ENCODE measurements at places on chromosomes 4 and X.
A peak's percentile ranks its signal among the peaks of the same experiment; 100 is the strongest.

GRCh38 chr4:137253949-137254348 is 278.3 kb downstream of the PCDH18 start:
- no peak for DNase-seq

DNA sequence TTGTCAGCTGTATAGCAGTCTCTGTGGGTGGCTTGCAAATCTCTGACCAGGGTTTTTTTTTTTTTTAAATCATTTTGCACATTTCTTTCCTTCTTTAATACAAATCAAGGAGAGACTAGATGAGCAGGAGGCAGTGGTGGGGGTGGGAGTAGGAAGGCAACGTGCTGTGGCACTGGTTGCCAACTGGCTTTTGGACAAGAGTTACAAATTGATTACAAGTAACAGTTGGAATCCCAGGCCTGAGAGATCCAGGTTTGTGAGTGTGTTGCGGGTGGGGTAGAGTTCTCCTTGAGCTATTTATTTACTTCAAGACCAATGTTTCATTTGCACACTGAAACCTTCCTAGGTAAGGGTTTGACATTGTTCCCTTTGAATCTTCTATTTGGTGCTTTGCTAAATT is 325.3 kb downstream of the AFF2 start:
- DNase-seq = no peak

DNA sequence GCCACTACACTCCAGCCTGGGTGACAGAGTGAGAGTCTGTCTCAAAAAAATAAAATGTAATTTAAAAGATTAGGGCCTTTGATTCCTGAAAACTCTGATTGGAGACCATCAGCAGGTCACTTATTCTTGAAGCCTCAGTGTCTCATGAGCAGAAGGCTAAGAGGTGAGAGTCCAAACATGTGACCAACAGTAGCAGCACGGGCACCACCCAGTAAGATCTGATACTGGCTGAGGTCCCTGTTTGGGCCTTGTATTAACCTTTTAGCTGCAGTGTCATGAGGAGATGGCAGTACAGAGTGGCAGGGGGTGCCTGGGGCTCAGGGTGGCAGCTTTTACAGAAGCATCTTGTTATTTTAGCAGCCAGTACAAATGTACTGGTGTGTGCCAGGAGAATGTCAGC is 89.3 kb downstream of the FHDC1 start:
- no peak for DNase-seq

DNA sequence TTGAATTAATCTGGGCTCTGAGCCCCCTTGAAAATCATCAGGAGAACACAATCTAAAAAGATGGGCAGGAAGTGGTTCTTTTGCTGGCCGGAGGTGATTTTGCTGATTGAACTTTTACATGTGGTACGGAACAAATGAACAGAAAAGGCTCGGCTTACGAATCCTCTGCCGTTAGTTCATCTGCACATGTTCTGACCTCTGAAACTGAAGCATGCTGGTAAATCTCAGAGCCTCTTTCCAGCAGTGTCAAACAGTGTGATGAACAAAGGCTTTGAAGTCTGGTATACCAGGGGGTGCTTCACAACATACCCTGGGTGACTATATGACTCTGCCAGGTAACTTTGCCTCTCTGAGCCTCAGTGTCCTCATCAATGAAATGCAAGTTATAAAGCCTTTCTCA is 194.2 kb upstream of the C1QTNF7 start:
- DNase-seq = no peak

DNA sequence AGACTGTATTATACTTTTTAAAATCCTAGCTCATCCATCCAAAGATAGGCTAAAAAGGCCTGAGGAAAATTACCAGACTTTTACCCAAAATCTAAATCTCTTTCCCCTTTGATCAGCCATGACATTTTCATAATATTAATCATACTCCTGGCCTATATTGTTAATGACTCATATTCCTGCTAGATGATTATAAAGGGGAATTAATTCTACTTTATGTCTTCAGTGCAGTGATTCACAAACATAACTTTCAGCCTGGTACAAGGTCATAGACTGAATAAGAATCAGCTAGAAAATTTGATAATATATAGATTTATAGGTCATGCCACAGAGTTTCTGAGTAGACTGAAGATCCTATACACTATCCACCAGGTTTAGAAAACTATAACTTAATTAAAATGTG is 1905.4 kb downstream of the C4orf33 start:
- no peak for DNase-seq

DNA sequence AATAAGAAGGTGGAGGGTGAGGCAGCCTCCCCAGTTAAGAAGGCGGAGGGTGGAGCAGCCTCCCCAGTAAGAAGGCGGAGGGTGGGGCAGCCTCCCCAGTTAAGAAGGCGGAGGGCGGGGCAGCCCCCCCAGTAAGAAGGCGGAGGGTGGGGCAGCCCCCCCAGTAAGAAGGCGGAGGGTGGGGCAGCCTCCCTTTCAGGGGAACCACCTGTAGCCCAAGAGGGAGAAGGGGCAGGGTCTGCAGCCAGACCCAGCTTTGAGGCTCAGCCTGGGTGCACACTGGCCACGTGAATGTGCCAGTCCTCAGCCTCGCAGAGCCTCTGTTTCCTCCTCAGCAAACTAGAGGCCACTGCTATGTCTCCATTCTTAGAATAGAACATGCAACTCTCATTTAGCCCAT is 52.6 kb downstream of the HMX1 start:
- no peak for DNase-seq

DNA sequence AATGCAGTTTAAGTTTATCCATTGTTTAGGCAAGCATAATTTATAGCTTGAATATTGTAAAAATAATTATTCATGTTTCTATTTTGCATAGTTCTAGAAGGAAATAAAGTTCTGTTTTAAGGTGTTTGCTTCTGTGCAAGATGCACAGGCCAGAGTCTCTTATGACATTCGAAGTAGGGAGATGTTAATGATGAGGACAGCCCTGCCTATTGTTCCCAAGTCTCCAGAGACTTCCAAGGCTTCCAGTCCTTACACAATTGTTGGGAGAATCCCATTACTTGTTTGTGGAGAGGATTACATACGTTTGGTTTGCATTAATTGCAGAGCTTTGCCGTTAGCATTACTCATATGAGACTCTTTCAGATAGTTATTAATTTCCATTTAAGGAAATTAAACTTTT is 96.2 kb upstream of the ANK2 start:
- DNase-seq = no peak

DNA sequence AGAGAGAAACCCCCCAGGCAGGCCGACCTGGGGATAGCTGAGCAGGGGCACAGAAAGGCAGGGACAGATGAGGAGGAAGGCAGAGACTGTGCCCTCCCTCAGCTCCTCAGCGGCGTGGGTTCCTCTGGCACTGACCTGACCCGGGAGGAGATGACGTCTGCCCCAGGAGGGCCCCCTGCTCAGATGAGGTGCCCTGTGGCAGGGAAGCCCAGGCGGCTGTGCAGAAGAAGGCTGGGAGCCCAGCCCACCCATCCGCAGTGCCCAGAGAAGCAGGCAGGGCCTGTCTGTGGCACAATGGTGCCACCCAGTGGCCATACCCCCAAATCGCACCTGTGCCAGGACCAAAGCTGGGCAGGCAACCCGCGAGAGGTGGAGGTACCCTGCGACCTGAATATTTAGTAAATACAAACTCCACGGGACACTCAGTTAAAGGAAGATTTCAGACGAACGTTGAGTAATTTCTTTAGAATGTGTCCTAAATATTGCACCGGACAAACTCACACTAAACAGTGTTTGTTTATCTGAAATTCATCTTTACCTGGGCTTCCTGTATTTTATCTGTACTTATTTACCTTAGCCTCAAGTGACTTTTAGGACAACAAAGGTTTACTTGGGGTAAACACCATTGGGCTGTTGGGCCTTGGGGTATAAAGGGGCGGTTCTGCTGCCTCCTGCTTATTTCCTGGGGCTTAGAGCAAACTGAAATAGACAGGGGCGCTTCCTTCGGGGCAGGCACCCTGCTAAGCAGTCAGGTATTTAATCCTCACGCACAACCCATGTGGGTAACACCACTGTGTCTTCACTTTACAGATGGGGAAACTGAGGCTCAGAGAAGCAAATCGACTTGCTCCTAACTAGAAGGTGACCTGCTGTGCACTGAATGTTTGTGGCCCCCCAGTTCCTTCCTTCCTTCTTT is 46.5 kb upstream of the HMX1 start:
- DNase-seq = peak; percentile 9

DNA sequence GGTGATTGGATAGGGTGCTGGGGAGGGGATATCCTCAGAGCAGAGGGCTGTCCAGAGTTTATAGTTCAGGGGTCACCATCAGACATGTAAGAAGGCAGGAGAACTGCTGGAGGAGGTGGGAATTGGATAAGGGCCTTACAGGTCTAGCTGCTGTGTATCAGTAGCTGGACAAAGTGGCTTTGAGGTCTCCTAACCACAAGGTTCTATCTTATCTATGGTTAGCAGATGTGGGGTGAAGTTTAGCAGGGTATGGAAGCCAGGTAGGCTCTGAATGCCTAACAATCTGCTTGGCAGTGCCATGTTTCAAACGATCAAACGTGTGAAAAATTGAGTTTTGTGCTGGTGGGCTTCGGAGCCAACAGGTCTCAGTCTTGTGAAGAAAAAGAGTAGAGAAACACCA is 32.1 kb upstream of the MAGEA8 start:
- no peak for DNase-seq

GRCh38 chr4:36072529-36072928 is 171.8 kb downstream of the ARAP2 start:
- no peak for DNase-seq

DNA sequence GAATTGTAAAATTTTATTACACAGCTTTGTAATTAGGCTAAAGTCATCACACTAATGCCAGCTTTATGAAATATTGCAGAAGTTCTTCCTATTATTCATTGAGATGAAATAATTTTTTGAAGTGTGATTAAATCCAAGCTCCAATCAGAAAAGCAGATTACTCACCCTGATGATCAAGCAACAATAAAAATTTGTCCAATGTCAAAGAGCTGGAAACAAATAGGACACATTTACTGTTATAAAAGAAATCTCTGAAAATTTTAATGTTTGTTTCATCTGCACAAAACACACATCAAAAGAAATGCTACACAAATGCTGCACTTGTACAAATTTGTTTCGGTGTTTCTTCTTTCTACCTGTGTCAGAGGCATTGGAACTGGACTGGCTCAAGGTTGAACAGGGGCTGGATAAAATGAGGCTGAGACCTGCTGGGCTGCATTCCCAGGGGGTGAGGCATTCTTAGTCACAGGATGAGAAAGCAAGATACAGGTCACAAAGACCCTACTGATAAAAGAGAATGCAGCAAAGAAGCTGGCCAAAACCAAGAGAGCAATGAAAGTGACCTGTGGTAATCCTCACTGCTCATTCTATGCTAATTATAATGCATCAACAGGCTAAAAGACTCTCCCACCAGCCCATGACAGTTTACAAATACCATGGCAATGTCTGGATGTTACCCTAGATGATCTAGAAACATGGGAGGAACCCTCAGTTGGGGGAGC is 78.3 kb downstream of the GASK1B start:
- no peak for DNase-seq

GRCh38 chrX:148928811-148929210 is 428.4 kb downstream of the AFF2 start:
- DNase-seq = no peak

GRCh38 chr4:138320831-138321230 is 78.7 kb upstream of the SLC7A11 start:
- DNase-seq = no peak

- DNase-seq = no peak
Measured at GRCh38 chrX:133921764-133922389, 63.5 kb downstream of the GPC3 start.

DNA sequence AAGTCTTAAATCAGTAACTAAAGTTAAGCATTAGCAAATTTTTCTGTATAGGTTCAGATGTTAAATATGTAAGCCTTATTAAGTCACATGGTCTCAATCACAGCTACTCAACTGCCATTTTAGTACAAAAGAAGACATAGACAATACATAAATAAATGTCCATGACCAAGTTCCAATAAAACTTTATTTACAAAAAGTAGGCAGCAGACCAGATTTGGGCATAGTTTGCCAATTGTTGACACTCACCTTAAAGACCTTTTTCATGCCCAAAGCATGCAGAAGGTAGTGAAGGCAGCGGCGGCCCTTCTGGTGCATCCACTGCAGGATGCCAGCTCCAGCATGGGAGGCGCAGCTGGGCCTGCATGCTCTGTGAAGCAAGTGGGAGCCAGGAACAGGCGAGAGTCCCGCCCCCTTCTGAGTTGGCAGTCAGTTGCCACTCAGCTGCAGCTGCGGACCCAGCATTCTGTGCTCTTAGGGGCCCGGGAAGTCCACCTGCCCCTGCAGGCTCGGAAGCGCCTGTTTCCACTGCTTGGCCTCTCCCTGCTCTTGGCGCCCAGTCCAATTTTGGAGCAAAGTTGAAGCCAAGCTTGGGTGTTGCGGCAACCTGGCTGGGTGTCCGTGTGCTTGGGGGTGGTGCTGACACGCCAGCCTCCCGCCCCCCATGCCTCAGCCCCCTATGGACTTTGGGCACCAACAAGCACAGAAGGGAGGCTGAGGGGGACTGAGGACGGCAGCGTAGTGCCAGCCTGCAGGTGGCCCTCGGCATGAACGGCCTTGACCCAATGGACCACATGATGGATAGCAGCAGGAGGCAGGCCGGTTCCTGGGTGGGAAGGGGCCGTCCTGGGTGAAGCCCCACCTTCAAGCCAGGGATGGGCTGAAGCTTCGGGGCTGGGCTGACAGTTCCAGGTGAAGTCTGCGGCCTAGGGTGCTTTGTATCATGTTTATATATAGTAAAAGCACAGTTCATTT is 42.4 kb upstream of the PABPC4L start:
- no peak for DNase-seq

GRCh38 chr4:108171339-108172230 is 2.9 kb upstream of the LEF1 start:
- DNase-seq = no peak

GRCh38 chr4:89539797-89540711 is 232.5 kb upstream of the GPRIN3 start:
- DNase-seq = no peak
